ENCODE measurements at places on chromosomes 11 and 22. TPM values are rescaled to one million over a fixed set of nuclear protein-coding genes. Genes with fewer than 3 reads are reported as not detected.

- peak; percentile 59 for DNase-seq
Measured at GRCh38 chr11:102347462-102348370, 702 bp downstream of the BIRC2 start.

DNA sequence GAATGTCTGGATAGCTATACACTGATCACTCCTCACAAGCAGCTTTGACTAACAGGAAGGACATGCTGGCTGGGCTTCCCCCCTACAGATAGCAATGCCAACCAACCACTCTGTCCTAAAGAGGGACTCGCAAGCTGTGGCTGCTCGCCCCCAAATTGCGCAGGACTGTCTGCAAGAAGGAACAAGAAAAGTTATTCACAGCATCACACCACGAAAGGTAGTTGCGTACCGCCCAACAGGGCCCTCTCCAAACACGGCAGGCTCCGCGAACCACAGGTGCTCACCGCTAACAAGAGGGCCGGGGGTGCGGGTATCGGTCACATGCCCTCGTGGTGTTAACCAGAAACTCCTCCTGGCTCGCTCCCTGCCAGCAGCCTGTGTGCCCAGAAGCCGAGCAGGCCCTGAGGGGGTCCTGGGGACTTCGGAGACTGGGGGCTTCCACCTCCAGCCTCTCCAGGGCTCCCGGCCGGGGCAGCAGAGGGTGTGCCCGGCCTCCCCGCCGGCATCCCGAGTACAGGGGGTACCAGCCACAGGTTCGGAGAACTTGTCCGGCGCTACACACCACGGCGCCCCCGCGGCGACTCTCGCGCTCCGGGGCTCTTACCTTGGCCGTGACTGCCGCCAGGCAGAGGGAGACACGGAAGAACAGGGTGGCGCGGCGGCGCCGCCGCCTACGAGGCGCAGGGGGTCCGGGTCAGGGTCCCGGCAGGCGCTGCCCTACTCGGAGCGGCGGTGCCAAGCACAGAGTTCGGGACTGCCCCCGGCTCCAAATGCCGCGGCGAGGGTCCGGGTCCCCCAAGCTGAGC is 682 bp downstream of the LARGE1 start:
- peak; percentile 44 for DNase-seq

DNA sequence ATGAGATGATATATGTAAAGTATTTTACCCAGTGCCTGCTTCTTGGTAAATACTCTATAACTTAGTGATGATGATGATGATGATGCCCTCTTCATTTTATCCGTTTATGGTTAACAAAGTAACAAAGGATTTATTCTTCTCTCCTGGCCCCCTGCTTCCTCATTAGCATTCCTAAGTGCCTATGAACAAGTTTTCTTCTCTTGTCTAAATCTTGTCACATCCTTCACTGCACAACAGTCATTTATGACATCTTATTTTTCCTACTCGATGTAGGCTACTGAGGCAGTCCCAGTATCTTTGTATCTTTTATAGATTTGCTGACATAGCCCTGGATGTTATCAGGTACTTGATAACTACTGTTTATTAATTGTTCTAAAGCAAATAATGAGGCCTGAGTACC is 754.4 kb upstream of the ARHGAP42 start:
- DNase-seq, result no peak

GRCh38 chr11:131664816-131665215 is 294.4 kb downstream of the NTM start:
- DNase-seq, result no peak

- no peak for DNase-seq
Measured at GRCh38 chr11:35163702-35164496, 24.9 kb downstream of the CD44 start.

DNA sequence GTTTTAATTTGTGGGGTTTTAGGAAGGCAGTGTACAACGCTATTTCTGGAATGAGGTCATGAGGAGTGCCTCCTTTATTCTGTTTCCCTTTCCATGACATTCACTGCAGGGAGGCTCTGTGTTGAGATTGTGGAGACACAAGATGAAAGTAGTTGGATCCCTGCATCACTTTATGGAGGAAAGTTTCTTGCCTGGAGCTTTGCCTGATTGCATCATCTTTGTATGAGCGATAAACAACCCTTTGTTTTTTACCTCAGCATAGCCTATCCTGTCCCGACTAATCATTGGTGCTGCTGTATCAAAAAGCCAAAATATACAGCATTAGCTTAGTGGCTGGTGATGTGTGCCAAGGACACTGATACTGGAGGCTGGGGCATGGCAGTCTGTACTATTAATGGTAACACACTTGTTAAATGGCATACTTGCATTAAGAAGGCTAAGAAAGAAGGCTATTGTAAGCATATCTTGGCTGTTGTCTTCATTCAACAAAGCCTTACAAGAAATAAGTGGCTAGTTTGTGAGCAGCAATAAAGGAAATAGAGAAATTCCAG is 31.2 kb upstream of the SLC5A4 start:
- DNase-seq, result no peak

- peak; percentile 95 for DNase-seq
Measured at GRCh38 chr22:42444077-42444904, 12.1 kb upstream of the NFAM1 start.

DNA sequence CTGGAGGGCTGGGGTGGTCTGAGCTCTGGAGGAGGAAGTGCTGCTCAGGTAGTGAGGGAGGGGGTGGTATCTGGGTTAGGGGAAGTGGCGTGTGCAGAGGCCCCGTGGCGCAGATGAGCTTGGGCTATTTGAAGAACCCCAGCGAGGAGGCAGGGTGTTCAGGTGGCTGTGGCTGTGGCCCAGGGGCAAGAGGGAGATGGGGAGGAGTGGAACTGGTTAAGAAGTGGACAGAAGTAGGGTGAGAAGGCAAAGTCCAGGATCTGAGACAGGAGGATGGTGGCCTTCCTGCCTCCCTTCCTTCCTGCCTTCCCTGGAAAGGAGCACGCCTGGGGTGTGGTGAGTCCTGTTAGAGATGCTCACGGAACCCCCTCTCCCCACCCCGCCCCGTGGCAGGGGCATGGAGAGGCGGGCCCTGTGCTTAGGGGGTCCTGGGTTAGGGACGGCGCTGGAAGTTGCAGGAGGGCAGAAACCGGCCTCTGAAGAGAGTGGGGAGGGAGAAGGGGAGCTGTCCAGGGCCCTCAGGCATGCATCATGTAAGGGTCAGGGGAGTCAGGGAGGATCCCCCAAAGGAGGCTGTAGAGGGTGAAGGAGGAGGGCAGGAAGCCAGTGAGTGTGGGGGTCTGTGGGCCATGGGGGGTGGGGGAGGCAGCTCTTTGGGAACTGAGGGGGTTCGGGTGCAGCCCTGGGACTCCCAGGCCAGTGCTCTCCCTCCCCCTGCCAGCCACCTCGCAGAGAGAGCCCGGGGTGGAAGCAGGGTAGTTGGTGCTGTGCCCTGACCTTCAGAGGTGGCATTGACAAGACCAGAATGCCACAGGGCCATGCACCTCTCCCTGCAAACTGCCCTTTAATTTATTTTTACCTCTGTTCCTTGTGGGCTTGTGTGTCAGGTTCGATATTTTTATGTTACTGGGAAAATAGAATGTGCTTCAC is 63.7 kb upstream of the PARVG start:
- no peak for DNase-seq

- peak; percentile 83 for DNase-seq
Measured at GRCh38 chr11:11931461-11932055, 76.9 kb downstream of the DKK3 start.

GRCh38 chr11:106642331-106642730 is 375.9 kb downstream of the GUCY1A2 start:
- DNase-seq, result peak; percentile 8

- DNase-seq, result no peak
Measured at GRCh38 chr11:129937592-129938238, 42.3 kb upstream of the NFRKB start.

FGF3 gene
- not detected for total RNA-seq

C11orf87 gene
- not detected for total RNA-seq

OR9I1 gene
- total RNA-seq, result 0.41 TPM

DGAT2 gene
- 0.16 TPM for total RNA-seq

FADS2 gene
- total RNA-seq, result 125 TPM

CSKMT gene
- total RNA-seq, result 9.8 TPM

CABP7 gene
- not detected for total RNA-seq

All from fibroblast of the aortic adventitia (primary cell).